ENCODE measurements at places on chromosomes 11 and 22.
A peak's percentile ranks its signal among the peaks of the same experiment; 100 is the strongest.

DNA sequence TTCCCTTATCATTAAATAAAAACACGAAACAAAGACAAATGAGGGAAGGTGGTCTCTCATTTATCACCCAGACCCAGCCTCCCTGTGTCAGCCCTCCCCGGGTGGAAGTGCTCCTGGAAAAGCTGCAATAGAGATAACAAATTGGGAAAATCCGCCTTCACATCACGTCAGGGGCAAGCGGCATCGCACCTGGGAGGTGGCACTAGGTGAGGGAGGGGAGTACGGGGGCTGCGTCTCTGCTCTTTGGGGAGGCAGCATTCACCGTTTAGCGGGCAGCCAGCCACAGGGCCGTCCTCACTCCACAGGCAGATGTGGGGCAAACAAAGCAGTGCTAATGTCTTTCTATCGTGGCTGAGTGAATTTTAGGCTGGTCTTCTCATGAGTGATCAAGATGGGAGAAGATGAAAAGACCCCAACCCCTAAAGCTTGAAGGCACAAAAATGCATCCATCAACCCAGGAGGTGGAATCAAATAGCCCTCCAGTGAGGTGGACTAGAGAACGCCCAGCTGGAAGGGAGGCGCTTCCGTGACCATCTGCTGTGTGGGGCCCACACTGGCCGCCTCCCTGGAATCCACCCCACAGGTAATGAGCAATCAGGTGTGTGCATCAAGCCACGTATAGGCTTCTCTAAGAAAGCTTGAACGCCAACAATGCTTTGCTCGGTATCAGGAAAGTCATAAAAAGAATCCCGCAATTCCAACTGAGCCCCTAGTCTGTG lies 629.5 kb downstream of the BRD1 start:
- no peak for DNase-seq

GRCh38 chr11:72433455-72434036 lies 785 bp downstream of the CLPB start:
- DNase-seq: no peak

DNA sequence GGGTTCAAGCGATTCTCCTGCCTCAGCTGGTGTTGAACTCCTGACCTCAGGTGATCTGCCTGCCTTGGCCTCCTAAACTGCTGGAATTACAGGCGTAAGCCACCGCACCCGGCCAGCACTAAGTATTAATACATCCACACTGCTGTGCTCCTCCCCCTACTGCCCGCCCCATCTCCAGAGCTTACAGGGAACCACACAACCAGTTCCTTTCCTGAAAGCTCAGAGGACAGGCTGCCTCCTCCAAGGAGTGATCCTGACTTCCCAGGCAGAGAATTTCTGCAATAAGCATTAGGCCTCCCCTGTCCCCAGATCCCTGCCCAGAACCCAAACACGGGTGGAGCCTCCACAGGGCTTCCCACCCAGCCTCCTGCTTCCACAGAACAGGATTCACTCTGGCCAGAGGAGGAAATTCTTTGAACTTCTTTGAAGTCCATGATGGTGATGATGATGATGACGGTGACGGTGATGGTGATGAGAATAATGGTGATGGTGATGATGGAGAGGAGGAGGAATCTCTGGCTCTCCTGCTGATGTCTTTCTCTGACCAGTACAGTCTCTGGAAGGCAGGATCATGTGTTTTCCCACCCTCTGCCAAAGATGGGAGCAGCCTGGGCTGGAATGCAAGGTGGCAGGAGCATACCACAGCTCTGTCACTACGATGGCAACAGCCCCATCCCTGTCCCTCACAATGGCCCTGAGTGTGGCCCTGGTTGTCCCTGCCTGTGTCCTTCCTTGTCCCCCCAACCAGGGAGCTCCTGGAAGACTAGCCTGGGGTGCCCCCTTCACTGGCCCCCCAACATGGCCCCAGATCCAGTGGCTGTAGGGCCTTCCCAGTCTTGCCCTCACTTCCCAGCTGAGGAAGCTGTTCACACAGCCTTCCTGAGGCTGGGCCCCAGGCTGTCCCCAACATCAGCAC lies 33.5 kb upstream of the CSNK1E start:
- DNase-seq: no peak

- DNase-seq: peak; percentile 57
Observed at GRCh38 chr11:27722117-27722952, 22.1 kb upstream of the BDNF start.

GRCh38 chr22:22463855-22464540 lies 44.5 kb downstream of the ZNF280B start:
- DNase-seq: peak; percentile 60

GRCh38 chr11:64185175-64185692 lies 737 bp upstream of the STIP1 start:
- peak; percentile 80 for DNase-seq
